ENCODE measurements at places on chromosomes 4 and X.

DNA sequence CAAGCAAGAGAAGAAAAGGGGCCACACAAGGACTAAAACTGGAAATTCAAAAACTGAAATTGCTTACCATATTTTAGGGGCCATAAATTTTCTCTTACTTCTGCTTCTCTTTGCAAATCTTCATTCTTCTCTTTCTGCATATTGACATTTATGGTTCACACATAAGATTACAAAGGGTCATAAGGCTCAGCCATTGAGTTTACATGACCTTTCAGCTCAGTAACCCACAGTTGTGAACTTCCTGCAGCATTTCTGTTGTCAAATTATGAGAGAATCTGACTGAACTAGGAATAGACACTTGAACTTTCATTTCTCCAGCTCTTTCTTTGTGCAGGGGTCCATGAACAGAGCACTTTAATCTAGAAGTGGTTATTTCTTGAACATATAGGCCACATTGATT lies 434.8 kb upstream of the CT83 start:
- DNase-seq = no peak

DNA sequence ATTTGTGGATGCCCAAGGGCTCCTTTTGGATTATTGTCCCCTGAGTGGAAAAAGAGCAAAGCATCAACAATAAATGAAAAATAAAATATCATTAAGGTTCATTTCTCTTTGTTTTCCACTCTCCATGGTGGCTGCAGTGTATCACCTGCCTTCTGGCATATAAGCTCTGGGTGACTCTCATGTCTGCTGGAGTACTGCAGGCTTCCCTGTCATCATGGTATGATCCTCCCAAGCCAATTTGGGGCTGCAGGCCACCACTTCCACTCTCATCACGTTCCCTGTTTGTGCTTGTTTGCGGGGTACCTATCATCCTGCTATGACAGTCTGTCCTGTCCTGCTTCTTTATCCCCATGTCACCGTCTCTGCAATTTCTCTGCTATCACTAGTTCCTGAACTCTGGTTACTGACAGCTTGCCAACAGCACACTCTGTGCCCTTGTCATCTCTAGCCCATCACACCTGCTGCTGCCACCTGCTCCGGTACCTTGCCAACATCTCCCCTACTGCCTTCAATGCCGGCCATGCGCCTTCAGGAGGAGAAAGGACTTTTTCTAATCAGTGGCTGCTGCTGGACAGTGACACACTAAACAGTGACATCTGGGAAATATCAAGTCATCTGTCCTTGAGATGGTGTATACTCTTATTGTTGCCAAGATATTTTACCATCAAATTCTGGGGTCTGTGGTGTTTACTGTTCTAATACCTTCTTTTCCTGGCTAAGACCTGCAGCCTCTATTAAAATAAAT lies 23.0 kb upstream of the FGF5 start:
- no peak for DNase-seq

- peak; percentile 76 for DNase-seq
Measured at GRCh38 chrX:69615342-69615741, 571 bp upstream of the EDA start.

DNA sequence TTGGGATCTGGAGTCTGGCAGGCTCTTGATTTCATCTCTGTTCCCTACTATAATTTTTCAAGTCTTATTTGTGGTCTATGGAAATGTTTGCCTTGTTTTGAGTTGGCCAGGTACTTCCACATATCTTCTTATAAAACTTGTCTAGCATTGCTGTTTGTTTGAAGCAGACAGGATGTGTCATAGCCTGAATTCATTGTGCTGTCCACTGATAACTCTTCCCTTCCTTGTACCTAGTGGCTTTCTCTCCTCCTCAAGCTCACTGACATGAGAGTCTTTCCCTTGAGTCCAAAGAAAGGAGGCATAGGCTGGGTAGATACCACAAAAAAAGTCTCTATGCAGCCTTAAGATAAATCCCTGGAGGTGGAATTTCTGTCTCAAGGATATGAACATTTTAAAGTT lies 59.2 kb upstream of the FAM241A start:
- DNase-seq = no peak

DNA sequence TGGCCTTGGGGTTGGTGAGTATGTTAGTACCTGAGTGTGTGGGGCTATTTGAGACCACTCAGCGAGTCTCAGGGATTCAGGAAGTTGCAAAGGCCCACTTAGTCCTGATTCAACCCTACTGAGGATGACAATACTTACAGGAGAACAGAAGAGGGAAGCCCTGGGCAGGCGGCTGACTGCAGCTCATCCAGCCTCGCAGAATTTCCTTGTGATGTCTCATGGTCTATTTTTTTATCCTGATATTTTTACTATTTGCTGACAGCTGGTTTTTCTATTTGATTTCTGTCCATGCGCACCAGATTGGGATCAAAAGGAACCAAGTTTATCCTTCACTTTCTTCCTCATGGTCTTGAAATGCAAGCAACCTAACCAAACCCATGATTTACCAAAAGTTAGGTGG lies 201.8 kb upstream of the LNX1 start:
- no peak for DNase-seq

DNA sequence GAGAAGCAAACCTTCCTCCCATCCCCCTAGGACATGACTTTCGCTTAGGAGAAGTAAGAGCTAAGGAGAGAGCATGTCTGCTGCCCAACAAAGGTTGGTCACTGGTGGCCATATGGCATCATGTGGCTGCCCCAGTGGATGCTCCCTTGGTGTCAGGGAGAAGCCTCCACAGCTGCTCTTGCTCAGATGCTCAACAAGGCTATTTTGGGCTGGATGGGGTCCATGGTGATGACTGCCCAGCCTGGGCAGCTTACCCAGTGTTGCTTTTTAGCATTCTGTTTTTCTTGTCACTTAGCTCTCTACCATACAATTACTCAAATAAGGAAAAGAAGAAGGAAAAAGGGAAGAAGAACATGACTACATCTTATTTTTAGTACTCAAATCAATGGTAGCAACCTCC lies 48.9 kb upstream of the PPARGC1A start:
- no peak for DNase-seq

- no peak for DNase-seq
Measured at GRCh38 chr4:173288698-173289352, 45.3 kb downstream of the HMGB2 start.

- peak; percentile 28 for DNase-seq
Measured at GRCh38 chr4:157270108-157270507, 49.6 kb downstream of the GRIA2 start.

DNA sequence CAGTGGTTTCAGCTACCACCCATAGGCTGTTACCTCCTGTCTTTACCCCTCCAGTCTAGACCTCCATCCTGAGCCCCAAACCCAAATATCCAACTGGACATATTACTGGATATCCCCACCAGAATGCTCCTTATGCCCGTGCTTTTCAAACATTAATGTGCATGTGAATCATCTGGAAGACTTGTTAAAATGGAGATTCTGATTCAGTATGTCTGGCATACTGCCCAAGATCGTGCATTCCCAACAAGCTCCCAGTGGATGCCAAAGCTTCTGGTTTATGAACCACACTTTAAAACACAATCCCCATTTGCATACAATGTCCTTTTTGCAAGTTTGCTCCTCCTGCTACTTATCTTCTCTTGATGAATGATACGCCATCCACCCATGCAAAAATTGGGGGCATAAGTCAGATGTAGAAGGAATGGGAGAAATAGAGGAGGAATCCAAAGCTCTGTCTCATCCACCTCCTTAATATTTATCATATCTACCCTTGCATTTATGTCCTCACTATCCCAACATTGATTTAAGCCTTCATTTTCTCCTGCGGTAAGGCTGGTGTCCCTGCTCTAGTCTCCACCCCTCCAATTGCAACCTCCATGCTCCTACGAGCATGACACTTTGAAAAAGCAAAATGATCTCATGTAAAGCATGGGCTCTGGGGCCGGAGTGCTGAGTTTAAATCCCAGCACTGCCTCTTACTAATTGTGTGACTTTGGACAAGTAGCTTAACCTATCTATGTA lies 7.4 kb upstream of the PGRMC1 start:
- no peak for DNase-seq

GRCh38 chr4:44679060-44679459 lies 840 bp downstream of the GUF1 start:
- no peak for DNase-seq

- peak; percentile 32 for DNase-seq
Measured at GRCh38 chrX:112731793-112732192, 52.1 kb upstream of the LHFPL1 start.

DNA sequence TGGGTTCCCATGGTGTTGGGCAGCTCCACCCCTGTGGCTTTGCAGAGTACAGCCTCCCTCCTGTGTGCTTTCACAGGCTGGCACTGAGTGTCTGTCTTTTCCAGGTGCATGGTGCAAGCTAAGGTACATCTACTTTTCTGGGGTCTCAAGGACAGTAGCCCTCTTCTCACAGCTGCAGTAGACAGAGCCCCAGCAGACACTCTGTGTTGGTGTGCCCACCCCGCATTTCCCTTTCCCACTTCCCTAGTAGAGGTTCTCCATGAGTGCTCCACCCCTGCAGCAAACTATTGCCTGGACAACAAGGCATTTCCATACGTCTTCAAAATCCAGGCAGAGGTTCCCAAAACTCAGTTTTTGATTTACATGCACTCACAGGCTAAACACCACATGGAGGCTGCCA lies 143.0 kb downstream of the TECRL start:
- DNase-seq = no peak

GRCh38 chrX:112056886-112057285 lies 25.7 kb downstream of the TRPC5 start:
- DNase-seq = no peak

DNA sequence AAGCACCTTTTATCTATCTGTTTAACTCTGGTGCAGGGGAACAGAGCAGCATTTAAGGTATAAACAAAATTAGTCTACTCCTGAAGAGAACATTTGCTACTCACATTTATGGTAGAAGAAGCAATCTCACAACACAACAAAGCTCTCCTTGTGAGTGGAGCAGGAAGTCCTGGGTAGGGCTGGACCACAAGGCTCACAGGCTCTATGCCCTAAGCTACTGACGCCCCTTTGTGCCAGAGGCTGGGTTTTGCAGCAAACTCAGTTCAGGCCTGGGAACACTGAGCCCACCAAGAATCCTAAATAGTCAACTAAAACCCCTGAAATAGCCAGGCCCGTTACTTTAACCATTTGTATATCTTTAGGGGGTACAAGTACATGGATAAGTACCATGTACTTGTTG lies 4.7 kb upstream of the ZXDB start:
- no peak for DNase-seq

DNA sequence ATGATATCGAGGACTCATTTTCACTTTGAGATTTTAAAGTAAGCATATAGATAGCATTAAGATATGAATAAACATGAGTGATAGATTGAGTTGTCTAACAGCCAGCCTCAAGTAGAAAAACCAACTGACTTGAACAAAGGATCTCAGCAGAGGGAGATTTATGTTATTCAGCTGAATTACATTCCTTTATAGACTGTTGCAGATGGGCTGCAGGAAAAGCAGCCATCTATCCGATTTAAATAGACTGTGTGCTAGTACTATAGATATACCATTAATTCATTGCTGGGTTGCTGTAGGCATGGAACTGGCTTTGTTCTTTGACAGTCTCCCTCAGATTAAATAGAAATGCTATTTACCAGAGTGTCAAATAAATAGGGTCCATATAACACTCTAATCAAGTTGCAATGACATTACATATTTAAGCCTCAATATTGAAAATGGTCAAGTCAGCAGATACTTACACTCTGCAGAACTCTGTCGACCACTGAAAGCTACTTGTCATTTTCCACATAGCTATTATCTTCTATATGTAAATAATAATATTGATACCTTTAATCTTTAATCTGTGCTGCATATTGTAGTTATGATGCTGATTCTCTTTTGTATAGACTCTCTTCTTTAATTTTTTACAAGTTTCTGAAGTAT lies 750.8 kb downstream of the CENPC start:
- DNase-seq = no peak

DNA sequence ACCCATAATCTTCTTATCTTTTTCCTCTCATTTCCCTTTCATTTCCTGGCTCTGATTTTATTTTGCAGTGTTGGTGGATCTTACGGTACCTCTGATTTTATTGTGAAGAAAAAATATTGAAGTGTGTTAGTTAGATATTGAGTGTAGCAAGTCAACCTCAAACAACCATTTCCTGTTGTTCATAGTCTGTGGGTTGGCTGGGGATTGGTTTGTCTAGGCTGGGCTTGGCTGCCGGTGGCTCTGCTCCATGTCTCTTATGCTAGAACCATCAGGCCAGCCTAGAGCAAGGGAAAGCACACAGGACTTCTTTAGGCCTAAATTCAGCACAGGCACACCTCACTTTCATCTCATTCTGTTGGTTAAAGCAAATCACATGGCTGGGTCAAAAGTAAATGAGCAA lies 383.1 kb upstream of the LCORL start:
- no peak for DNase-seq

DNA sequence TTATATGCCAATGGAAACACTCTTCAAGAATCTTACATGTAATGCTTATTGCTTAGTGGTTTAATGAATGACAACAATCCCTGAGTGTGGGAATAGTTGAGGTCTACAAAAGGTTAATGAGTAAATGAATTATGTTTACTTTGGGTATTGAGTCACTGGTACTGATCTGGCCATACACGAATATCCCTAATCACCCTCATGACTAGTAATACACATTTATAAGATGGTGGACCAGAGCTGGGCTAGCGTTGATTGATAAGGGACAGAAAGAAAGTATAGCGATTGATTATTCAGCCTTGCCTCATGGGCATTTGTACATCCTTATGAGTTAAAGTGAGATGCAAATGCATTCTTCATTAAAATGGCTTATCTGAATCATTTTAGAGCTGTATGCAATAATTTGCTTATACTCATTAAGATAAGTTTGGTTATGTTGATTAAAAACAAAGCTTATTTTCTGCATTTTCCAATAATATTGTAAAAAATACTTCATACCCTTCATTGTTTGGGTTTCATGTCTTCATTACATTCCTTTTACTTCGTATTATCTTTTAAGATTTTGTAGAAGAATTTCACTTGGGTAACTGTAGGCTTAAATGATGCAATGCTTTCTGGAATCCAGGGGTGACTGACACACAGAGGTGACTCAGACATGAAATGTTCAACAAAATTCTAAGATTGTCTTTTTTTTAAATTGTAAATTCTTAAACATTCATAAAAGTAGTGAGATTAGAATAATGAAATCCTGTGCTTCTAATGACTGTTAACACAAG lies 47.4 kb downstream of the FGF2 start:
- DNase-seq = no peak

GRCh38 chrX:111868726-111869638 lies 7.0 kb upstream of the TRPC5OS start:
- no peak for DNase-seq

- DNase-seq = no peak
Measured at GRCh38 chrX:78102091-78102490, 2.0 kb upstream of the PGK1 start.

DNA sequence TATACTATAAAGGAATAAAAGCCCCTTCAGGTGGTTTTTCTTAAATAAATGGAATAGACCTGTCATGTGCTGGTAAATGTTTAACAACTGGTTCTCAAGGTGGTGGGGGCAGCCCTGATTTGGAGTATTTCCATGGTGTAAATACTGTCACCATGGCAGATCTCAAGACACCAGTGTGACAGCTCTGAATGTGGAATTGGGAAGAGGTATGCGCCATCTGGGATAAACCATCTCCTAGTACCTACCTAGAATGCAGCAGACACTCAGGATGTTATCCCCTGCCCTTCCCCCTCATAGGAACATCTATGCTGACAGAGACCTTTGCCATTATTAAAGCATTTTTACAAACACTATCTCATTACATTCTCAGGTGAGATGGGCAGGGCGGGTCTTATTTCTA lies 26.4 kb upstream of the TMSB4X start:
- no peak for DNase-seq

Data from GM23338 (cell line).